ENCODE measurements at places on chromosomes 5 and 9.

GRCh38 chr5:41843456-41844370, 26.5 kb downstream of the OXCT1 start:
- no peak for DNase-seq

- DNase-seq, result no peak
Measured at GRCh38 chr9:82600536-82601292, 462.2 kb downstream of the RASEF start.

- DNase-seq, result no peak
Measured at GRCh38 chr5:105865834-105866233, 1804.9 kb downstream of the EFNA5 start.

DNA sequence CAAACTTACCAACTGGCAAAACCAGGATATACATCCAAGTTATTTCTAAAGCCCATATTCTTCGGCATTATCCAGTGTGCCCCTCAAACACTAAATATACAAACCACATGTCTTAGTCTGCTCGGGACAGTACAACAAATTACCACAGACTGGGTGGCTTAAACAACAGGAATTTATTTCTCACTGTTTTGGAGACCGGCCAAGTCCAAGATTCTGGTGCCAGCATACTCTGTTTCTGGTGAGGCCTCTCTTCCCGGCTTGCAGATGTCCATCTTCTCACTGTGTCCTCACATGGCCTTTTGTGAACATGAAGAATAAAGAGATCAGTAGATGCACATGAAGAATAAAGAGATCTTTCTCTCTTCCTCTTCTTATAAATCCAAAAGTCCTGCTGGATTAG, 12.9 kb upstream of the SLCO6A1 start:
- DNase-seq, result no peak

DNA sequence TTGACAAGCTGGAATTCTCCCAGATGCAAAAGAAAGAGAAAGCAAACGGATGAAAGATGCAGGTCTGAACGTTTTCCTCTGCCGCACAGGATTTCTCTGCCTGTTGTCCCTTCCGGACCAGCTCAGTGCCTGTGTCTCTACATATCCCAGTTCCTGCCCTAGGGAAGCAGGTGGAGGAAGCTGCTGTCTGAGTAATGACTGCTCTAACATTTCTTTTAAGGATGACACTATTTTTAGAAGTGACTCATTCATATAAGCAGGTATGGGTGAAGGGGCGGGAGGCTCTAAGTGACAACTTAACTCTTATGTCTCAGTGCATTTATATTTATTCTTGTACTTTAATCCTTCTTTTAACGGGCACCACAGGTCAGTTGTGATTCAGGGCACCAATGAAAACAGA, 128.8 kb downstream of the SLC24A2 start:
- DNase-seq, result no peak

DNA sequence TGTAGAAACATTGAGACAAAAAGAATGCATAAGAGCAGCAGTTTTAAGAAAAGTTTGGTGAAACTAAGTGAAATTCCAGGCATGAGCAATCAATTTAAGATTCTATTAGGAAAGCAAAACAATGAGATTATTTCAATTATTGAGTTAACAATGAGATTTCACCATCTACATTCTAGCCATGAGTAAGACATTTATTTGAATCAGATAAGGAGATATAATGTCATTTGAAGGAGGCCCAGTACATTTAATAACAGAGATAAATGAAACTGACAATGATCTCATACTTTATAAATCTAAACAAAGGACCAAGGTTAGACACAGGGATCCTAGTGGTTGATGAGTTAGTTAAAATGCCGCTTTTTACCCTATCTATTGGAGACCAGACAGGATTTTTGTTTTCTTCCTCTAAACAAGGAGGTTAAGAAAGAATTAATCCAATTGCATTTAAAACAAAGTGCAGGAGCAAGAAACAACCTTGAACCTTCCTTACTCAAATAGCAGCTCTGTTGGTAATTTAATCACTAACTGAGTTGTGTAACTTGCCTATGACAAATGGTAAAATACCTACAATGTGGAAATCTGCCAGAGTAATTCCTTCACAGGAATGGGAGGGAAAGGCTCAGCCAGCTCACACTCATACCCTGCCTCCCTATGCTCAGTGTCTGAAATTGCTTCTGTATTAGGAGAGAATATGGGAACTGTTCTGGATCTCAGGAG, 103.5 kb upstream of the NR3C1 start:
- DNase-seq, result no peak

DNA sequence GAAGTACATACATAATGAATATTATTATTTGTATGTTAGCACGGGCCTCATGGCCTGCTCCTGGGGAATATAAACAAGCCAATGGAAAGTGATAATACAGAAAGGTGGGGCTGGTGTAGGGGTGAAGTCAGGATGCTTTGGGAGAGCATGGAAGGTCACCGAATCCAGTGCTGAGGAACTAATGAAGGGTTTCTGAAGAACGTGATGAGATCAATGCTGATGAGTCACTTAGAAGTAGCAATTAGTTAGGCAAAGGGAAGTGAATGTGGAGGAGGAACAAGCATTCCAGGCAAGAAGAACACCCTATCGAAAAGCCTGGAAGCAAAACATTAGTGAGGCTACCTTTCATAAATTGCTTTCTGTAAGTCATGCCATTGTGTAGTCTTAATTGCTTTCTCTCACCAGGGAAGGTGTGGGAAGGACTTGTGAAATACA, 2.1 kb downstream of the ANXA1 start:
- no peak for DNase-seq

- DNase-seq, result no peak
Measured at GRCh38 chr9:136576269-136576626, 30.4 kb upstream of the NOTCH1 start.

DNA sequence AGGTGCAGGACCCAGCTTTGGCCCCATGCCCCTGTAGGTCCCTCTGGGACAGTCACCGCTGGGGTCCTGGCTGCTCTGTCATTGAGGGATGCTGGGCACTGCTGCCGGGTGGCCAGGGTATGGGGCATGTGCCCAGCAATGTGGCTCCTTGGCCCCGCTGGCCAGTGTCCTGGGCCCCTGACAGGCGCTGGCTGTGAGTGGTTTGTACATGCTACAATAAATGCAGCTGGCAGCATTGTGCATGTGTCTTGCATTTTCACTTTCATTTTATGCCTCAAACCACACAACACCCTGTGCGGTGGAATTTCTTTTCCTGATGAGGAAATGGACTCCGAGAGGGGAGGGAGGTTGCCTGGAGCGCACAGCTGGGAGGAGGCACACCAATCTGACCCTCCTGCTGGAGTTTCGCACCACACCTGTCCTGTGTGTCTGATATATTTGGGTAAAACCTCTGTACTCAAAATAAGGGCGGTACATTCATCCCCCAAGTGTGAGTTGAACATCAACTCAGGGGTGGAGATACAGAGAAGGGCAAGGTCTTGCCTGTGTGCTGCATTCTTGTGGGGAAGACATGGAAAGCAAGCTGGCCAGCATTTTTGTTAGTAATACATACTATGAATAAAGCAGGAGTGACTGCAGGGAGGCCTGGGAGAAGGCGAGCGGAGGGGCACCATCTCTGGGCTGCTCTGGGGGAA, 11.7 kb downstream of the TSPAN17 start:
- no peak for DNase-seq

- no peak for DNase-seq
Measured at GRCh38 chr5:127290019-127290945, at the start of gene MEGF10. Gene MEGF10 (plus strand): TSS chr5:127290796. CDS start chr5:127331309, 40,513 bp downstream.

DNA sequence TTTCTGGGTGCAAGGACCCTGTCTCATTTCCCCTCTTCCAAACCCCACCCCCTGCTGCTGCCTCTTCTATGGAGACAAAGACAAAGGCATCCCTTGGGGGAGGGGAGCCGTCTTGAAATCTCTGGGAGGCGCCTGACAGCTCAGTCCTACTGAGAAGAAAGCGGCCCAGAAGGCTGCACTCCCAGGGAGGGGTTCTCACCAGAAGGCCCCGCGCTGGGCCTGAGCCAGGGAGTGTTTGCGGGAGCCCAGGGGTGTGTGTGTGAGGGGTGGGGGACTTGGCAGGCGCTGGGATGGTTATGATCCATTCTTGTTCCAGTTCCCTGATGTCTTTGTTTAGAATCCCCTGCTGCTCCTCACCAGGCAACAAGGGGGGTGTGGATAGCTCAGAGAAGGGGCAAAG, 45.7 kb upstream of the ALDH1B1 start:
- no peak for DNase-seq

DNA sequence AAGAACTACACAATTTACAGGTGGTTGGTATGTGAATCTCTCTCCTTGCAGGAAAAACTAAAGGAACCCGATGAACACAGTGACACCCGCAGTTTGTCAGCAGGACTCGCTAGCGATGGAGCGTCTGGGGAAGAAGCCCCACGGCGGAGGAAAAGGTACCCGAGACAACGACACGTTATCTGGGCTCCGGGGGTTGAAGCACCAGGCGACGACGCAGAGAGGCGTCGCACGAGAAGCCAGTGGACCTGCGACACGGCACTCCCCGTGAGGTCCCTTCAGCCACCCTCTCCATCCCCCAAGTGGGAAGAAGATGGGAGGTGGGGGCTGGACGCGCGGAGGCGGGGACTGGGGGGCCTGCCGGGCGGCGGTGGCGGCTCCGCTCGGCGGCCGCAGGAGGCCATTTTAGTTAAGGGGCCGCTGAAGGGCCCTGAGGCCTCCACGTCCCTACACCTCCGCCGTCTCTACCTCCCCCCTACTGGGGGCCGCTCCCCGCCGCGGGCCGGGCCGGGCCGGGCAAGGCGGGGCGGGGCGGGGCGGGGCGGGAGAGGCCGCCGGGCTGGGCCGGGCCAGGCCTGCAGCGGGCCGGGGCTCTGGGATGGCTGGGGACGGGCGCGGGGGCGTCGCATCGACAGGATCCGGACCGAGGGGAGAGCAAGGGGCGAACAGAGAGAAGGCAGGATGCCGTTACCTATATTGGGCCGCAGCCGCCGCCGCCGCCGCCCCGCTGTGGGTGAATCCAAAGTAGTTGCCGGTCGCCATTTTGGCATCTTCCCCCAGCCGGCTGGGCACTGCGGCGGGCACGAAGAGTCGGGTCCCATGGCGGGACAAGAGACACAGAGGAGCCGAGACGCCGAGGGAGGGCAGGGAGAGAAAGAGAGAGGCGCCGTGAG, 754 bp downstream of the ZFR start:
- no peak for DNase-seq

- no peak for DNase-seq
Measured at GRCh38 chr9:118643118-118643517, 726.1 kb downstream of the BRINP1 start.

DNA sequence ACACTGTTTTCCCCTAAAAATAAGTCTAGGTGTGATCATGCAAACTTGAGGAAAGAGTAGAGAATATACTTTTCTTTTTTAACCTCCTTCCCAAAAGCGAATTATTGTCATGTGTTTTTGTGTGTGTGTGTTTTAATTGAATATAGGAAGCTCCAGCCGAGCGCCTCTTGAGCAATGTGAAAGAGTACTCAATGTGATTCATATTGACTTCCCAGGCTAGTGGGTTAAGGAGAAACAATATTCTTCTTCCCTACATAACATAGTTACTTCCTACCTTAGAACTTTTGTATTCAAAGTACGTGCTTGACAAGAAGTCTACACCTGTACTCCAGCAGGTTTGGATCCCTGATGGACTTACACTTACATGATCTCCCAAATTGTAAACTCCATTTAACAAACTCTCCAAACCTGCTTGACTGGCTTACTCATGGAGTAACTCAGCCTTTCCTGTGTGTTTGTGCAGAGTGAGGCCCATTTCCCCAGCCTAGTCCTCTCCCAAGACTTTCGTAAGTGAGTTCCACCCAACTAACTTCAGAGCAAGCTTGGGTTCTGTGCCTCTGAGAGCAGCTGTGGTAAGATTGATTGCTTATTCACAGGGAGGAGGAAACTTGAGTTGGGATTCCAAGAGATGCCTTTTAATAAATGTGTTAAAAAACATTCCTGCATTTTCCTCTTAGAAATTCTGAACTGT, 9.3 kb downstream of the SLC28A3 start:
- DNase-seq, result no peak

- DNase-seq, result no peak
Measured at GRCh38 chr9:93231121-93231694, 47.3 kb downstream of the WNK2 start.

DNA sequence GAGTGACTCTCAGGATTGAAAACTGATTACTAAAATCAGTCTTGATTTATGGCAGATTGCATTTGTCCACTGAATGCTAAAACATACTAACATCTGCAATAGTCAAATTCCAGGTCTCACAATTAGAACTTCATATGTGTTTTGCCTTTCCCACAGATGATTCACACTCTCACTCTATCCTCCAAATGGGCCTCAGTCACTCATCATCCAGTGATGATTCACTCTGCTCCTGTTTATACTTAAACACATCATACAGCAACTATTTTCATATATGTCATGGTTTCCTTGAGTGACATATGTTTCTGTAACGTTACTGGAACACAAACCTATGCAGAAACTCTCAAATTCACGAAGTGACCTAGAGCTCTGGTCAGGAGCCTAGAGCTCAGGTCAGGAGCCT, 512.9 kb downstream of the HINT1 start:
- no peak for DNase-seq

- DNase-seq, result no peak
Measured at GRCh38 chr9:35561468-35562261, 43.4 kb upstream of the TESK1 start.

GRCh38 chr9:26439061-26439624, 453.5 kb downstream of the CAAP1 start:
- DNase-seq, result no peak

GRCh38 chr5:92641031-92641962, 939.7 kb downstream of the NR2F1-AS1 start:
- DNase-seq, result no peak

DNA sequence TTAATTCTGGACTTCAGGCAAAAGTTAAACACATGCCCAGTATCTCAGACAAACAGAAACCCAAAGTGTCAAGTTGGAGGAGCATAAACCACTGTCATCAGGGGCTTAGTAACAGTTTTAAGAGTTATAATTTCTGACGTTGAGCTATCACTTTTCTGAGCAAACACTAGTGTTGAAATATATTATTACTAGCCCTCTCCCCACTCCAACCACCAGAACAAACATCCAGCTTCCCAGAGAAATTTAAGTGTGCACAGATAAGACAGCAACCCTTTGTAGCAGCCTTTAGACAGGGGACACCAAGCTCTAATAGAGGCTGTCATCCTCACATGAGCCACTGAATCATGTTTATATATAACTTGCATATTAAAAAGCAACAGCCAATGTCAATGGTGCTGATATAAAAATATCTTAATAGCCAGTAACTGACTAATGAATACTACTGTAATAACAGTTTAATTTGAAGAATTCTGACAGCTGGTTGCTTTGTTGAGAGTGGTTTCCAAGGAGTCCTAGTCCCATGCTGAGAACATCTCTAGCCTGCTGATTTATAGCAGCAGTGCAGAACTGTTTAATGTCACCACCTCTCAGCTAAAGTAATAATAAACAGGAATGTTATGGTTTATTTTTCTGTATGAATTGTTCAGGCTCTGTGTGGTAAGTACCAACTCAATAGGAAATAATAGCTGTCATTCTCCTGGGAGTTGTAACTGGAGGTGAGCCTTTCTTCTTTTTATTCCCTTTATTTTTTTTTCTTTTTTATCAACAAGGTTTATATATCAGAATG, 528.7 kb upstream of the ZNF608 start:
- DNase-seq, result no peak

- no peak for DNase-seq
Measured at GRCh38 chr5:31090467-31090866, 103.0 kb upstream of the CDH6 start.
